ENCODE measurements at places on chromosomes 3 and 15.

GRCh38 chr3:77042343-77042742, 2.4 kb downstream of the ROBO2 start:
- no peak for DNase-seq

DNA sequence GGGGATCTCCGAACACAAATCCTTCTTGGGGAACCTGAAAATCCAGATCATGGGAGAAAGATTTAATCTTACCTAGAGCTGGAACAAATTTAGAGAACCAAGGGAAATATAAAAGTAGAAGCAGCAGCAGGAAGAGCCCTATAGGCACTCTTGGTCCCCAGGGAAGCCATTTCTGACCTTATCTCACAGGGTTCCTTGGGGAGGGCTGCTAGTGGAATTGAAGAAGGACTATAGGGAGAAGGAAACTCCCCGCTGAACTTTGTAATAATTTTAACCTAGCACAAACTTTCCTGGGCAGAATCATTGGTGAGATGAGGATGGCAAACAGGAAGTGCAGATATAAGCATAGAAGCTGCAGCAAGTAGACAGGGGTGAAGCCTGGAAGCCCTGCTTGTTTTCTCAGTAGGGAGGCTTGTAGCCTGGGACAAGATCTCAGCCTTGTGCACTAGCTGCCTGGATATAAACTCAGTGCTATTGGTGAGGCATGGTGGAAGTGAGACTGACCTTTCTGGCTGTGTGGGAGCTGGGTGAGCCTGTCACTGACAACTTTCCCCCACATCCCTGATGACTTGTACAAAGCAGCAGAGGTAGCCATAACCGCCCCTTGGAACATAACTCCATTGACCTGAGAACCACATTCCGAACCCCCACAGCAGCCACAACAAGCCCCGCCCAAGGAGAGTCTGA, 343.0 kb upstream of the TGFBR2 start:
- DNase-seq, result no peak

DNA sequence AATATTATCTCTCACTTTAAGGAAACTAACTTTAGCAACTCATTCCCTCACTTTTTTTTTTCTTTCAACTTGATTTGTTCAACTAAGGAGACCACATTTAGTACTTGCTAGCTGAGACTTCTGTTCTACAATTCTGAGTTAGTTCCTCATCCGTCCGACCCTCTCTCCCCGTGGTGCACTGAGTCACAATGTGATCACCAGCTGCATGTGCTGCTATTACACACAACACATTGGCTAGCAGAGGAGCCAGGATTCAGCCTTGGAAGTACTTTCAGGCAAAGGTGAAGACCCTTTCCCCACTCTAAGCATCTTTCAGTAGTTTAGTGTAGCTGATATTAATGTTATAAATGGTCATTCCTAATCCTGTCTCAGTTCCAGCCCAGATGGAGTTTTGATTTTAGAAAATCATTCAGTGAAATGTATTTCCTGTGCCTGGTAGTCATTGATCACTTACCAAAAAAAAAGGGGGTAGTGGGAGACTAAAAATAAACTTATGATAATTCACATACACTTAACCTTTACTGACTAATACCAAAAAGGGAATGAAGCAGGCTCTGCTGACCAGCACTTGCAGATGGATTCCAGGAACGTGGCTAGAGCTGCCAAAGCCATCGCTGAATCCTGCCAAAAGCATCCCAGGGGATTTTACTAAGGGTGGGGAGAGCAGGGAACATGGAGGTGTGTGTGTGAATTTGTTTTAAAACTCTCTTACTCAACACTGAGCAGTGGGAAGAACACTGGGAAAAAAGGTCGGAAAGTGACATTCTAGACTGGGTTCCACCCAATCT, 424.8 kb downstream of the LPP start:
- DNase-seq, result peak; percentile 70

DNA sequence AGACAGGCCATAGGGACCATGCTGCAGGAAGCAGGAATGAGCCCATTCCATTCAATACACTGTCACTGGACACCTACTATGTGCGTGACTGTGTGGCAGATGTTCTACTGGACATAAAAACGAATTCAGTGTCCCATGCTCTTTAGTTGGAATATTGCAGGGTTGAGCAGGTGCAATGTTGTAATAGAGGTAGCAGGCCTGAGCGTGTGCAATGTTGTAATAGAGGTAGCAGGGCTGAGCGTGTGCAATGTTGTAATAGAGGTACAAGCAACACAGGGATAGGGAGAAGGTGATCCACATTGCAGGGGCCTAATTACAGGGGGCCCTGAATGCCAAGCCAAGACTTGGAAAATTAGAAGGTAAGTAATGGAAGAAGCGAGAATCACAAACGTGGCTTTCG, 261.4 kb upstream of the HES1 start:
- no peak for DNase-seq

- DNase-seq, result no peak
Observed at GRCh38 chr3:134076851-134077250, 47.1 kb upstream of the SLCO2A1 start.

GRCh38 chr3:153284282-153284938, 122.4 kb downstream of the RAP2B start:
- no peak for DNase-seq

DNA sequence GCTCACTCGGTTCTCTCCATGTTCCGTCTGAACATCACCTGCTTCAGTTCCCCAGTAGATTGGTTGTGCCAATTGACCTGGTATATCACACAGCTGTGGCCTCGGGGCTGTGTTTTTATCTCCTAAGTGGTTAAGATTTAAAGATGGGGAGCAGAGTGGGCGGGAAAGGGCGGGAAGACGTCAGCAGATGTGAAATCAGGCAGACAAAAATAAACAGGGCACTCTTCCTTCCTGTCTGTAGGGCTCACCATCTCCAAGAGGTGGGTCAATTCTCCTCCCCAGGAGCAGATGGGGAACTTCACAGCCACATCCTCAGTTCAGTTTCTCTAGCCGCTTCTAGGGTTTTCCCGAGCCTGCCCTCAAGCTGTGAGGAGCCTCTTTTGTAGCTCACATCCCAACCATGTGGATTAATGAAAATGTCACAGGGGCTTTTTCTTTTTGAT, 26.8 kb upstream of the LIMD1 start:
- peak; percentile 59 for DNase-seq

DNA sequence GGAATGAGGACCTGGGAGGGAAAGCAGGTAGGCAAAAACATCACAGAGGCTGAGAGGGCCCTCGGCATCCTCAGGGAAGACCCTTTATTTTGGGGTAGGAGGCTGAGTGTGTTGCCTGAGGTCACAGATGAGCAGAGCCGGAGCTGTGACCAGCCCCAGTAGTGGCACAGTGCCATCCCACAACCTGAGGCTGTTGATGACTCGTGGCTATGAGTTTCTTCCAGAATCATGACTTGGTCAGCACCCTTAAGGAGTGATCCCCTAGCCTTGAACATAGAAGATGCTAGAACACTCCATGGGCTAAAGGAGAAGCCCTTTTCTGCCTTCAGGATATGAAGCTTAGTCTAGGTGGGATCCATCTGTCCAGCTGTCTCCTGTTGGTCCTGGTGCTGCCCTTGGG, 19.5 kb upstream of the CXCR6 start:
- no peak for DNase-seq

GRCh38 chr15:99955181-99955525, 221.9 kb upstream of the LYSMD4 start:
- no peak for DNase-seq

- DNase-seq, result no peak
Observed at GRCh38 chr3:127560051-127560787, 30.3 kb downstream of the TPRA1 start.

GRCh38 chr15:56036546-56037067, 43.2 kb upstream of the NEDD4 start:
- DNase-seq, result no peak

- no peak for DNase-seq
Observed at GRCh38 chr3:186732169-186732766, 15.1 kb downstream of the KNG1 start.

DNA sequence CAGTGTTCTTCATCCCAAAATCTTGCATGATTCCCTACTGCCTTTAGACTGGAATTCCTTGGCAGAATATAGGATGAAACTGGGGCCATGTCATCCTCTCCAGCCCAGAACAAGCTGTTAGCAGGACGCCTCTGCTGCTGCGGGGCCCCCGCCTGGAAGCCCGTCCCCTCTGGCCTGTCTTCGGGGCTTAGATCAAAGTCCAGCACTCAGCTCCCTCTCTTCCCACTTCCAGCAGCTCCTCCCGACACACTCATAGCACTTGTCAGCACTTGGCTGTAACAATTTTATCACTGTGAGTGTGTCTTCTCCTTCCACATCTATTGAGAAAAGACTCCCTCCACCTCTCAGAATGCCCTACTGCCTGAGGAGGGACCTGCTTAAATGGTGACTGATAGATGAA, 112.0 kb upstream of the HACD2 start:
- DNase-seq, result no peak

- no peak for DNase-seq
Observed at GRCh38 chr3:101151286-101151913, 158.2 kb upstream of the ABI3BP start.

- DNase-seq, result no peak
Observed at GRCh38 chr3:184415203-184415490, 35.3 kb downstream of the CHRD start.

DNA sequence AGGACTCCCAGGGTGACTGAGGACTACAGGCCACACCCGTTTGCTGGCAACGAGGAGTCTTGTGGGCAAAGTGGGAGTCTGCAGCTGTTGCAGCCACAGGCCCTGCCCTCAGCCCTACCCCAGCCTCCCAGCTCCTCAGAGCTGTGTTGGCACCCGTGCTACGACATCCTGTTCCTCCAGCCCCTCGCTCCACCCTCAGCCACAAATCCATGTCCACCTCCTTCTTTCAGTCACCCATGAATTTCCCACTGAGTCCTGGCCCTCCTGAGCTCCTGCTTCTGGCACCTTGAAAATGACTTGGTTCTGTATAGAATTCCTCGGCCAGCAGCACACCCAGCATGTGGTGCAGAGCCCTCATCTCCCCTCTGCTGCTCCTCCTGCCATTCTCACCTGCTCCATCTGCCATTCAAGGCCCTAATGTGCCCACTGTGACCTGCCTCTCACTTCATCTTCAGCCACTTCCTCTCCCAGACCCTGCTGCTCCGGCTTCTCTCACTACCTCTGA, 20.9 kb upstream of the VILL start:
- DNase-seq, result no peak

- DNase-seq, result no peak
Observed at GRCh38 chr15:32096213-32096612, 65.9 kb downstream of the CHRNA7 start.

- no peak for DNase-seq
Observed at GRCh38 chr15:90840954-90841353, 27.4 kb upstream of the FURIN start.

GRCh38 chr3:14767245-14768051, 51.3 kb upstream of the FGD5 start:
- DNase-seq, result no peak

GRCh38 chr3:36210840-36211651, 169.3 kb upstream of the STAC start:
- no peak for DNase-seq

GRCh38 chr3:15819576-15819975, 21.8 kb upstream of the ANKRD28 start:
- DNase-seq, result no peak

DNA sequence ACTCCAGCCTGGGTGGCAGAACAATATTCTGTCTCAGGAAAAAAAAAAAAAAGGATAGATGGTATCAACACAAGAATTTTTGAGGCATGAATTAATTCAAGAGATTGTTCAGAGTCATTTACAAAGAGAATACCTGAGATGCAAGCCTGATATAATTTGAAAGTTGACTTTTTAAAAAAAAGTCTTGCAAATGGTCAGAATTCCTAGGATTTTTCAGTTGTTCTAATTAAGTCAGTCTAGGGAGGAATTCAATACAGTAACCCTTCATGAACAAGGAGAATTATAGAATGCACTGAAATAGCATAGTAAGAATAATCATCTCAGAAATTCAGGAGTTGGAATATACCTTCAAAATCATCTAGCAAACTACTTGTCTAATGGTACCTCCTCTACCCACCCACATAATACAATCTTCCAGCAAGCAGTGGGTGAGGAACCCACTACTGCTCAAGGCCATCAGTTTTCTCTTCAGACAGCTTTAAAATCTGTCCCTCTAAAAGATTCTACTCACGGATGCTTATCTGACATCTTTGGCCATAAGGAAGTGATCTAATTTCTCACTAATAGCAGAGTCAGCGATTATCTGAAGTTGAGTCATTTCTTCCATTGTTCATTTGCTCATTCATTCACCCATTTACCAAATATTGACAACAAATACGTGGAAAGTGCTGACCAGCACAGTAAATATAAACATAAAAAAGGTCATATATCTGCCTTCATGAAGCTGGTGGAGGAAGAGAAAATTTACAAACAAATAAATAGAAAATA, 159.6 kb downstream of the GREM1 start:
- no peak for DNase-seq

DNA sequence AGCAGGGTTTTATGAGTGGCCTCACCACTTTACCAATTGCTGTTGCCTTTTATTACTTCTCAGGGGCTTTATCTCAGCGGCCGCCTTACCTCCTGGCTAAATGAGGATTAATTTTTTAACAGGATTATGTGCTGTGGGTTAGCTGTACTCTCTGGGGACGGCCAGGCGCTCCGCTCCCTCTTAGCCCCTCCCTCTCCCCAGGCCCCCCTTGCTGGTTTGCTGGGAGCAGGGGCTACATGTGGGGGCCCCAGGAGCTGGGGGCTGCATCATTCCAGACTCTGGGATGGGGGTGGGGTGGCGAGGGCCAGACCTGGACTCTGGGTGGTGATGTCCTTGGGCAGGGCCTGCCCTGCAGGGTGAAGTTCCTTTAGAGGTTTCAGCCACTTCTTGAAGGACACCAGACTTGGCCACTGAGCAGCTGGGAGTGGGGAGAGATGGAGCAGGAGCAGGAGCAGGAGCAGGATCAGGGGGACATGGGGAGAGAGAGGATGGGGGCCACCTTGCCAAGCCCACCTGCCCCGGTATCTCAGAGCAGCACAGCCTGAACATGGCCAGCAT, 196.1 kb downstream of the GOLGA6L6 start:
- DNase-seq, result peak; percentile 68

DNA sequence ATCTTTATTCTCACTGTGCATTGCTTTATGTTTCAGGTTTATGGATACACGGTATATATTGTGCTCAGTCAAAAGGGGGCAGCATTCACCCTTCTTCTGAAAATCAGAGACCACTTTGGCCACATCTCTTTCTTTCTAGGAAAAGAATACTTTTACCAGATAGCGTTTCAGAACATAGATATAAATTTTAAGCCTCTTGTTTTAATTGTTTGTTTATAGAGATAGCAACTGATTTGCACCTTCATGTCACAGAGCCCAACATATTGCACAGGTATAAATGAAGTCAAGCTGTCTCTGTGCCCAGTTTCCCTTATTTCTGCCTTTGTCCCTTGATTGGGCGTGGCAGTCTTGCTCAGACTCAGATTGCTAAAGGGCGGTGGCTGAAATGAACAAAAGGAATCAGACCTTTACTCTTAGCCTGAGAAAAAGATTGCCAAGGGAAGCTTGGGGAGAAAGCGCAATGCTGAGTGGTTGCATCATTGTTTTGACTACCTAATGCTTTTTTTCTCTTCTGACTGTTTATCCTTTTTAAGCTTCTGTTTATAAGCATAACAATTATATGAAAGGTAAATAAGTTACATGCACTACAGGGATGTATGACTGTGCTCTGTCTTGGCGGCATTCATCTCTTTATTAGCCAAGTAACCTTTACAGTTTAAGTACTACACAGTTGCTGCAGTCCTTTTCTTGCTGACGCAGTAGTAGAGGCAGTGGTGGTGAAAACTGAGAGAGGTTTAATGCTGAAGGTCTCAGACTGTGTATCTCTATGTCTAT, 70.8 kb upstream of the ZBTB20 start:
- DNase-seq, result peak; percentile 9

GRCh38 chr3:188956839-188957489, 214.8 kb upstream of the TPRG1 start:
- no peak for DNase-seq
